ENCODE measurements at places on chromosomes 7 and 10.

DNA sequence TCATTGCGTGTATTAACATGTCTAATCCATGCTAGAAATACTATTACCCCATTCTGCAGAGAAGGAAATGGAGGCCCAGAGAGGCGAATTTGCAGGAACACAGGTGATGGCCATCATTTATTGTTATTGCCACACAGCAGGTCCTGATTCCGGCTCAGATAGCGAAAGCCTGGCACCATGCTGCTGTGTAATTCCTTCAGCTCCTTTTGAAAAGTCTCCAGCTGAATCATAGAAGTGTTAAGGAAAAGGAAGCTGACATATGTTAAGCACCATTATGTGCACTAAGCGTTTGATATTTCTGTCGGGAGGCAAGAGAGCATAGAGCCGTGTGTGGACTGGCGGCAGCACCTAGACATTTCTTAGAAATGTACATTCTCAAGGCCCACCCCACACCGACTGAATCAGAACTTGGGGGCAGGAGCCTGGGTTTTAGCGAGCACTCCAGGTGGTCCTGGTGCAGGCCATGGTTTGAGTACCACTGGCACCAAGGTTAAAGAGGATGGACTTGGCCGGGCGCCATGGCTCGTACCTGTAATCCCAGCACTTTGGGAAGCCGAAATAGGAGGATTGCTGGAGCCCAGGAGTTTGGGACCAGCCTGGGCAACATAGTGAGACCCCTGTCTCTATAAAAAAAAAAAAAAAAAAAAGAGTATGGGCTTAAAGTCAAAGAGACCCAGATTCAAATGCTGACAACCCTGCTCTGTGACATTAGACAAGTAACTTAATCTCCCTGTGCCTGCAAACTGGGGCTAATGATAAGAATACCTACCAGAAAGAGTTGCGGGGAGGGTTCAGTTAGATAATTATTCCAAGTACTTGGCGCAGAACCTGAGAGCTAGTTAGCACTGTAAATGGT is 52.2 kb downstream of the UNC5B start:
- DNase-seq: no peak

GRCh38 chr10:64484811-64485330 is 963.7 kb downstream of the REEP3 start:
- no peak for DNase-seq

GRCh38 chr10:96073722-96074121 is 30.3 kb downstream of the CCNJ start:
- no peak for DNase-seq

DNA sequence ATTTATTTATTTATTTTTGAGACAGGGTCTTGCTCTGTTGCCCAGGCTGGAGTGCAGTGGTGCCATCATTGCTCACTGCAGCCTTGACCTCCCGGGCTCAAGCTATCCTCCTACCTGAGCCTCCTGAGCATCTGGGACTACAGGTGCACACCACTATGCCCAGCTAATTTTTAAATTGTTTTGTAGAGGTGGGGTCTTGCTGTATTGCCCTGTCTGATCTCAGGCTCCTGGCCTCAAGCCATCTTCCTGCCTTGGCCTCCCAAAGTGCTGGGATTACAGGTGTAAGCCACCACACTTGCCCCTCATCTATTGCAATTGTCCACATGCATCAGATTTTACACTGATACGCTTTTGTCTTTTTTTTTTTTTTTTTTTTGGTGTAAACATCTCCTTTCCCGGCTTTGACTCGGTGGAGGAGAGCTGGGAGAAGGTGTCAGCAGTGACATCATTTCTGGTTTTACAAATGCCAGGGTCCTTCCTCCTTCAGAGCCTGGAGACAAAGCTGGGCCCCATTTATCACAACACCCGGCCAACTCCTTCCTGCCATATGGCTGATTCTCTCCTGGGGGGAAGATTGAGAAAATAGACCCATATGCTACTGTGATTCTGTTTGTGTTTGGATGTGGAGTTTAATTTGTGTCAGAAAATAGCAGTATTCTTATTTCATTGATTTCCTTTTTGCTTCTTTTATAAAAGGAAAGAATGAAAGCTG is 61.3 kb downstream of the GALNT17 start:
- no peak for DNase-seq

DNA sequence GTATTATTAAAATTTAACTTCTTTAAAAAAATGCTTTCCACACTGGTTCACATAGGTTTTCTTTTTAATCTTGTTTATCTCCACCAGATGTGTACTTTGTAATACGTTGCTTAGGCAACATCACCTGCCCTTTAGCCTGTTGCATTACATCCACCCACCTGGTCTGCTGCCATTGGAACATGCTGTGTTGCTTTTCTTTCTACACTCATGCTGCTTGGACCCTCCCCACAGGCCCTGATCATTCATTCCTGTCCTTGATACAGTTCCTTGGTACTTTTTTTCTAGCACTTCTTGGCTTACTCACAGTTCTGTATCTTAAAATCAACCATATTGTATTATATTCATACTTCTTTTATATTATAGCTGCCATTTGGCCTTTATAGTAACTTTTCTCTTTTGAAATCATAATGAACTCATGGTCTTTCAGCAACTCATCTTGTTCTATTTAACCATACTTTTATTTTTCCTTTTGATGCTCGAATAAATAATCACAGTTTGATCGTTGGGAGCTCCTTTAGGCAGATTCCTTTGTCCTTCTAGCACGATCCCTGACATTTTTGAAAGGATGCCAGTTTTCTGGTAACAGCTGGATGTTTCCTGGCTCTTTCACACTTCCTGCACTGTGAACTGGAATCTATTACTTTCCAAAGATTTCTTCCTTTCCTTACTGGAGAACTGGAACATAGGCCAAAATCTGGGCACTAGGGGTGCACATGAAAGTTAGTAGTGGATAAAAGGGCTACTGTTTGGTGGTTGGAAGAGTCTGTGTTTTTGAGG is 125.1 kb downstream of the CDK14 start:
- DNase-seq: no peak

DNA sequence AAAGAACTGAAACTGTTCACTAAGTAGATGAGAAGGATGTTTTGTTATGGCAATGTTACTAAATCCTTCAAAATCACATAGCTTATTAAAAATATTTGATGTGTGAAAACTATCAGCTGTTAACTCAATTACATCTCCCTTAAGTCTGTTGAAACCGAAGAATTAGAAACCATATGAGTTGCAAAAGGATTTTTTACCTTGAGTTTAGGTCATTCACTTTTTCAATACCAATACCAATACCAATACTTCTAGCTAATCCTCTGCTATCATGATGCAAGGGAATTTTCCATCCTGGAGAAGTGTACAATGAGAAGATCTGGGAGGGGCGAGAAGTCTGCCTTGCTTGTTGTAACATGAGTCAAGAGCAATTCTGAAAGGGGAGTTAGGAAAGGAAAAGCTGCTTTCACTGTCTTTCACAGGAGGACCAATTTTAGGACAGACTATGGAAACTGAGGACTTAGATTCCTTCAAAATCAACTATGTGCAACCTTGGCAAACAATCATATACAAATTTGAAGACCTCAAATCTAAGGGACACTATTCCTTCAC is 199.7 kb downstream of the IMMP2L start:
- no peak for DNase-seq

GRCh38 chr10:75470901-75471300 is 39.5 kb downstream of the LRMDA start:
- DNase-seq: no peak

DNA sequence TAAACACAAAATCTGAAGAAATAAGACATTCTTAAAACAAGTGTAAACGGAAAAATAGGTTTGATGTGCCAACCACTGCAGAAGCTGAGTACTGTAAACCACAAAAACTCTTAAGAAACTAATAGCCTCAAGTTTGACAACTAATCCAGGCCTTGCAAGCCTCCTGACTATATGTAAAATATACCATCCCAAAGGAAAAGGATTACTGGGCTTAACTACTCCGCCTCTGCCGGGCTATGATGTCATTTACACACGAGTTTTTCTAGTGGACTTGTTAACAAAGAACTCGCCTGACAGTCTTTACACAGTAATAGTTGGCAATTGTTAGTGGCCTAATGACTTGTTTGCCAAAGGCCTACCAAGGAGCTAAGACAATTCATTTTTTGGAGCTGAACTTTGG is 2.1 kb downstream of the KIF5B start:
- DNase-seq: no peak

GRCh38 chr7:154583454-154583853 is 419.5 kb downstream of the PAXIP1 start:
- no peak for DNase-seq

- no peak for DNase-seq
Measured at GRCh38 chr10:52566471-52567246, 205.9 kb downstream of the MBL2 start.

- no peak for DNase-seq
Measured at GRCh38 chr7:6658618-6659345, 21.7 kb downstream of the ZNF316 start.

DNA sequence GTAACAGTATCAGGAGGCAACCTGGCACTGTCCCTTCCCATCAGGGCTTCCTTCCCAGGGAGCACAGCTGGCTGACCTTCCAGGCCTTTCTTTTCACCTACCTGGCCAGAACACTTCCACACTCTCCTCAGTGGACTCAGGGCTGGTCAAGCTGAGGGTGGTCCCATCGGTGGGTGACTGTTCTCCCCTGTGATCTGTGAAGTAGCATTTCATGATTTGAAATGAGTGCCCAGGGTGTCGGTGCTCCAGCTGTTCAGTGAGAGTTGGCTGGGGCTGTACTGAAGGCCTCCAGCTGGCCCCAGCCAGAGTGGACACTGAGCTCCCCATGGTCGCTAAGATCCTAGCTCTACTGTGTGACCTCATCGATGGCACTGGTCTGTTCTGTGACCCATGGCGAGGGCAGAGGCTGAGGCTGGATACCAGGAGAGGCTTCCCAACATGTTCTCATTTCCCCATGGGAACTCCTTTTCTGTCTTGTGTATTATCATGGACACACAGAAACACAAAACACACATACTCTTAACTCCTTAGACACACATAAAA is at the start of gene FAM170B:
FAM170B (minus strand) TSS at position 316 of the 543 bp plus-strand sequence; CDS start at position 213, 103 bp downstream.
- no peak for DNase-seq

GRCh38 chr10:113004069-113004618 is 54.1 kb downstream of the TCF7L2 start:
- no peak for DNase-seq

- DNase-seq: no peak
Measured at GRCh38 chr10:112250555-112250954, 32.6 kb upstream of the TECTB start.

DNA sequence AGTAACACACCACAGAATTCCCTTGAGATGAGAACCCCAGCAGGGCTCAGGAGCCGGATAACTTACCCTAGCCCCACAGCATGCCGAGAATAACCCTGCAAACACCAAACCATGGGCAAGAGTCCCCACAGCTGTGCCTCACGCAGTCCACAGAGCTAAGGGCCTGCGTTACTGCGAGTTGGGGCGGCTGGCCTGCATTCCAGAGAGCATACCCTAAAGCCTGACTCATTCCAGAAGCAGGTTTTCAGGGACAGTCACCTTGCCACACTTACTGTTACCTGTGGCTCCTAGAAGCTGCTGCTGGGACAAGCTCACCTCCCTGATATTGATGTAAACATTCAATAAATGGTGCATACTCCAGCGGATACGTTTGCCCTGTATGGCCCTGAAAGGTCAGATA is 18.6 kb downstream of the FGFR2 start:
- no peak for DNase-seq

- DNase-seq: no peak
Measured at GRCh38 chr7:66333443-66333842, 128.3 kb downstream of the TPST1 start.

GRCh38 chr7:85586091-85586490 is 399.2 kb upstream of the SEMA3D start:
- DNase-seq: no peak

GRCh38 chr10:63169624-63170023 is 36.5 kb downstream of the NRBF2 start:
- no peak for DNase-seq

DNA sequence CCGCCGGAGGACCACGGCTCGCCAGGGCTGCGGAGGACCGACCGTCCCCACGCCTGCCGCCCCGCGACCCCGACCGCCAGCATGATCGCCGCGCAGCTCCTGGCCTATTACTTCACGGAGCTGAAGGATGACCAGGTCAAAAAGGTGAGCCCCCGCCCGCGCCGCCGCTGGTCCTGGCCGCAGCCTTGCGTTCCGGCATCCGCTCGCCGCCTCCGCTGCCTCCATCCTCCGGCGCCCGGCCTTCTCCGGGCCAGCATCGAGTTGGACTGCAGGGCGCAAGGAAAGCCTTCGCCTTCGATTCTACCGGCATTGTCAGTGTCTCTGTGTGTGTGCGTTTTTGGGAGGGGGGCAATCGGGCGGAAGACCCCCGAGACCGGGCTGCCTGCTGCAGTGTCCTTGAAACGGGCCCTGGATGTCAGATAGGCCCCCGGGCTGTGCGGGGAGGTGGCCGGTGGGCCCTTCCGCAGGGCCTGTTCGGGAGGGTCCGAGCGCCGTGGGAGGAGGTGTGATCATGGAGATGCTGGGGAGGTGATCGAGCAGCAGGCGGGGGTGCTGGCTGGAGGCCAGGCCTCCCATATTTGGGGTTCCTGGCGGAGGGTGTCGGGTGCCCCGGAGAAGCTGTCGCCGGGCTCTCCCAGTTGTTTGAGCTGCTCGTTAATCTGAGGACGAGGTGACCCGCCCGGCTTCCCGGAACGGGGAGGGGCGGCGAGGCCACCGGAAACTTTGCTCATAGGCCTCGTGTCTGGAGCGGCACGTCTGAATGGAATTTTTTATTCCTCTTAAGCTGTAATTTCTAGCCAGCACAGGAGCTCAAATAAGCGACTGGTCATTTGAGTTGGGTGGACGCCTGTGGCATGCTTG is 40.8 kb downstream of the HK1 start:
- peak; percentile 92 for DNase-seq

GRCh38 chr10:86017841-86018734 is 348.5 kb downstream of the GRID1 start:
- DNase-seq: peak; percentile 68

DNA sequence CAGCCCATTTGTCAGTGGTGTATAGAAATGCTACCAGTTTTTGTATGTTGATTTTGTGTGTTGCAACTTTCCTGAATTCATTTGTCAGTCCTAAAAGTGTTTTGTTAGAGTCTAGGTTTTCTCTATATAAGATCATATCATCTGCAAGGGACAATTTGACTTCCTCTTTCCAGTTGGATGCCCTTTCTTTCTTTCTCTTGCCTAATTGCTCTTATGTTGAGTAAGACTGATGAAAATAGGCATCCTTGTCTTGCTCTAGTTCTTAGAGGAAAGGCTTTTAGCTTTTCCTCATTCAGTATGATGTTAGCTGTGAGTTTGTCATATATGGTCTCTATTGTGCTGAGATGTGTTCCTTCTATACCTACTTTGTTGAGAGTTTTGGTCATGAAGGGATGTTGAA is 161.7 kb upstream of the TPK1 start:
- no peak for DNase-seq

DNA sequence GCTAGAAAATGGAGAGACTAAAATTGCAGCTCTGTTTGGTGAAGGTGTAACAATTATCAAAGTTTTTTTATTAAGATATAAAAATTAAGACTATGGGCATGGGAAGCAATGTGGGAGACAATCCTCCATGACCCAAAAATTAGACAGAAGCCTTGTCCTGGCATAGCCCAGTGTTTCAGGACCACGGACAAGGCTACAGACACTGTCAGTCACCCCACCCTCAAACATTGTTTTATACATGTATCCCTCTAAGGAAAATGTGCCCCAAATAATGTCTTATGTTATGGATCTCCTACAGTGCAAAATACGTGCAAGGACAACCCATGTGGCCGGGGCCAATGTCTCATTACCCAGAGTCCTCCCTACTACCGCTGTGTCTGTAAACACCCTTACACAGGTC is 24.0 kb downstream of the HABP2 start:
- no peak for DNase-seq

GRCh38 chr7:50305583-50306493 is 1.3 kb downstream of the IKZF1 start:
- DNase-seq: no peak

- DNase-seq: peak; percentile 90
Measured at GRCh38 chr7:98178321-98178720, 32.9 kb upstream of the BHLHA15 start.

GRCh38 chr10:1576467-1577372 is 160.6 kb downstream of the ADARB2 start:
- no peak for DNase-seq
